Posterior cingulate gyrus (tissue), 11 donors: ENCODE measurements at places on chromosomes 1 and 21.

DNA sequence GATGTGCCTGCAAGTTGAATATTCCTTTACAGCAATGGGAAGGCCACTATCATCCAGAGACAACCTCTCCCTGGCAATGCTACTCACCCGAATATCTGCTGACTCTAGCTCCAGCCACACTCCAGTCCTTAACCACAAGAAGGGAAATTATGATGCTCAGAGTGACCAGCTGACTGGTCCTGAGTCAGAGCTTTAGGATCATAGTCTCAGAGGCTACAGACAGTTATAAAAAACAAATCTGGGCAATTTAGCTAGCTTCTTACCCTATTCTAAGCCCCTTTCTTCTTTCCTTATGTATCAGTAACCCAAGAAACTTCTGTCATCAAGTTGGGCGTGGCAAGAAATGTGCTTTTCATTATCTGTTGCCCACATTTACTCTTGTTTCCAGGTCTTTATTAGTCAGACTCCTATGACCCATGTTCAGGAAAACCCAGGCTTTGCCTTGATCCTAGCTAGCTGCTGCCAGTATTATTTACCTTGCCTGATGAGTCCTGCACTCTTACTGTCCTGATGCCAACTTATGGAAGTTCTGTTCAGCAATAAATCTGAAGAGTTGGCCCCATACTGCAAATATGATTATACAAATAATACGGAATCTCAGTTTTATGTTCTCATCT is 207.0 kb downstream of the TTLL7 start:
- DNase-seq: no peak

DNA sequence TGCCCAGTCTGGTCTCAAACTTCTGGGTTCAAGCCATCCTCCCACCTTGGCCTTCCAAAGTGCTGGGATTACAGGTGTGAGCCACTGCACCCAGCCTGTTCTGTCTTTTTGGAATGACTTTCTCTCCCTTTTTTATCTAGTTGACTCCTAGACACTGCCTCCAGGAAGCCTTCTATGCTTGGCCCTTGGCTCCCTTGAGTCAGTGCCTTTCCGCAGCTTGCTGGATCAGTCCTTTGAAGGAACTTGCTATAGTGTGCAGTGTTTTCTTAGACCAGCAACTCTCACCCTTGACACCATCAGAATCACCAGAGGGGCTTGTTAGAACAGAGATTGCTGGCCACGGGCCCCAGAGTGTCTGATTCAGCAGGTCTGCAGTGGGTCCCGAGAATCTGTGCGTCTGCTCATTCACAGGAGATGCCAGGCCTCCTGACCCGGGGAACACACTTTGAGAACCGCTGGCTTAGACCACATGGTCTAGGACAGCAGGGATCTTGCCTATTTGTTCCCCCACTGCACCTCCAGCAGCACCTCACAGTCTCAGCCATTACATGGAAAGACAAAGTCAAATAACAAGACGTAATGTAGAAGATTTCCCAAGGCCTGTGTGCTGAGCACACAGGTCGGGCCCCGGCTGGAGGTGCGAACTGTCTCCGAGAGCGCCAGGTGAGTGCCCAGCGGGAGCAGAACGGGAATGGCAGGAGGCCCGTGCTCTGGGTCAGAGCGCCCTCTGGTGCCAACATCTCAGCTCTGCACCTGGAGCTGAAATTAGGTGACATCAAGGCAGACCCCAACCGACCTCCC is 27.4 kb upstream of the CTPS1 start:
- peak; percentile 80 for DNase-seq

DNA sequence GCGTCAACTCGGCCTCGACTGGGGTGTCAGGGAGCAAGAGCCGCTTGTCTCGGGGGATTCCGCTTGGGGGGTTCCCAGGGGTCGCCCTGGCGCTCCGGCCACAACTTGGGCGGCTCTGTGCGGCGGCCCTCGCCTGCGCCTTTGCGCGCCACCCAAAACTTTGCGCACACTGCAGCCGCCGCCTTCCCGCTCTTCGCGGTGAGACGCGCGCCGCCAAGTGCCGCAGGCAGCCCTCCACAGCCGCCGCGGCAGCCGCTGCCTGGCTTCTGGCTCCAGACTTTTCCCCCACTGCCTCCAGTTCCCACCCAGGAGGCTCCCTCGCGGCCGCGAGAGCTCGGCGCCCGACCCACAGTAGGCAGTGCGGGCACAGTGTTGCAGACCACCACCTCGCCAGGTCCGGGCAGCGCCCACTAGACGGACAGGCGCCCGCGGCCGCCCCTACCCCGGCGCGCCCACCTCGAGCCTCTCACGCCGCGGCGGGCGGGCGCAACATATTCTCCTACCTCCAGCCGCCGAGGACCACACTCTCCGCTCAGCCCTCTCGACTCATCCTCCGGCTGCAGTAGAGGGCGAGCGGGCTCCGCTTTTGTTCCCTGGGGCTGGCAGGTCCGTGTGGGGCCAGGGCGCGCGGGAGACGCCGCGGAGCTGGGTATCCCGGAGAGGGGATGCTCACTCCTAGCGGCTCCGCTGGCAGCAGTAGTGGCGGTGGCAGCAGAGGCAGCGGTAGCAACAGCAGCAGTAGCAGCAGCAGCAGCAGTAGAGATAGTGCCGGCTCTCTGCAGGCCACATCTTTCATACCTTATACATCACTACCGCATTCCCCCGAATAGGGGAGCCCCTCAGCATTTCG is 296.6 kb downstream of the OMA1 start:
- peak; percentile 72 for DNase-seq

GRCh38 chr1:114023377-114023776 is 44.1 kb downstream of the OLFML3 start:
- no peak for DNase-seq

GRCh38 chr1:26785611-26786436 is 1.9 kb upstream of the PIGV start:
- no peak for DNase-seq
